ENCODE measurements at places on chromosomes 1 and 21.

DNA sequence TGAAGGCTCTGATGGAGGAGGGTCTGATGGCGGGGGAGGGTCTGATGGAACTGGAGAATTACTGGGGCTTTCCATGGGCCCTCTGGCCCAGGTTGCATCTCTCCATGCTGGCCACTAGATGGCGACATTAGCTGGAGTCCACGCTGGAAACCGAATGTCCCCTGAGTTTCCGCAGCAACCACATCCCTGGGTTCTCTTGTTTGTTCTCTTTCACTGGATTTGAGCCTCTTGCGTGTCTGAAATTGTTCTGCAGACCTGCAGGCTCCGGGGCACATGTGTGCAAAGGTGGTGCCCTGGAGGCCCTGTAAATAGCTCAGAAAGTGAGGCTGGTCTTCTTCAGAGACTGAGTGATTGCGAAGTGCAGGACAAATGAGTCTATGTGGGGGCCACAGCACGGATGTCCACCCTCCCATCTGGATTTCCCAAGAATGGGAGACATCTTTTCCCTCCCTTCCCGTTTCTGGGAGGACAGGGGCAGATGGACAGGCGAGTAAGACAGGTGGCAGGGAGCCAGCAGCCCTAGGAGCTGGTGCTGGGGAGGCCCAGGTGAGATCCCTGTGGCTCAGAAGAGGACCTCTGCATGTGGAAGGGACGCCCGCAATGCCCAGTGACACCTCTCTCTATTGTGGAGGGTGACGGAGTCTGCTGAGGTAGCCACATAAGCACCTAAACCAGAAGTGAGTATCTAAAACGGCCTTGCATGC lies 73.2 kb upstream of the ABCG1 start:
- no peak for DNase-seq

DNA sequence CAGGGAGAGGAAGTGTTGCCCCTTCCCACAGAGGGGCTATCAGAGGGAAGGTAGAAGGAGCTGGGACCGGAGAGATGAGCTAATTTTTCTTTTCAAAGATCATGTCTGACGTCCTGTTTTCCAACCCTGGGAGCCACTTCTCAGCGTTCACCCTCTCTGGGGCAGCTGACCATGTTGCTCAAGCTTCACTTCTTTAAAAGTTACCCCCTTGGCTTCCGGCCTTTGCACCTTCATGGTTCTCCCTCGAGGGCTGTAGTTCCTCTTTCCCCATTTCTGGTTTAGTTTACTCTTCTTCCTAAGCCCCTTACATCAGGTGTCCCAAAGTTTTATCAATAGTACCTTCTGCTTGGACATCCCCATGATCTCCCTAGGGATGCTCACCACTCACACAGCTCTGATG lies 23.8 kb upstream of the CSF1 start:
- DNase-seq: no peak

GRCh38 chr1:1284221-1285101 lies 4.2 kb downstream of the SCNN1D start:
- no peak for DNase-seq

DNA sequence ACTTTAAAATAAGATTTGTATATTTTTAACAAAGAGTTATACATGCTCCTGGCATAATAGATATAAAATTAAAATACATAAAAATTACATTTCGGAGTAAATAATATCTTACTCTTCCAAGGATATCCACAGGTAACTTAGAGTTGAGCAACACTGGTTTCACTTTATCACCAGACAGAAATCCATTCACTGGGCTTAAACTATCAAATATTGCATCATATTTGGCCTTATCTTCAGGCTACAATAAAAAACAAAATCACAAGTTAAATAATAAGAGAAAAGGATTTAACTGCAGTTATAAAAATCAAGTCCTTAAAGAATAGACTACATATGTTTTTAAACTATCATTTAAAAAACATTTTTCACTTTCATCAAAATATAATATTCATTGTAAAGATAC lies 55.5 kb downstream of the EPS15 start:
- DNase-seq: no peak

DNA sequence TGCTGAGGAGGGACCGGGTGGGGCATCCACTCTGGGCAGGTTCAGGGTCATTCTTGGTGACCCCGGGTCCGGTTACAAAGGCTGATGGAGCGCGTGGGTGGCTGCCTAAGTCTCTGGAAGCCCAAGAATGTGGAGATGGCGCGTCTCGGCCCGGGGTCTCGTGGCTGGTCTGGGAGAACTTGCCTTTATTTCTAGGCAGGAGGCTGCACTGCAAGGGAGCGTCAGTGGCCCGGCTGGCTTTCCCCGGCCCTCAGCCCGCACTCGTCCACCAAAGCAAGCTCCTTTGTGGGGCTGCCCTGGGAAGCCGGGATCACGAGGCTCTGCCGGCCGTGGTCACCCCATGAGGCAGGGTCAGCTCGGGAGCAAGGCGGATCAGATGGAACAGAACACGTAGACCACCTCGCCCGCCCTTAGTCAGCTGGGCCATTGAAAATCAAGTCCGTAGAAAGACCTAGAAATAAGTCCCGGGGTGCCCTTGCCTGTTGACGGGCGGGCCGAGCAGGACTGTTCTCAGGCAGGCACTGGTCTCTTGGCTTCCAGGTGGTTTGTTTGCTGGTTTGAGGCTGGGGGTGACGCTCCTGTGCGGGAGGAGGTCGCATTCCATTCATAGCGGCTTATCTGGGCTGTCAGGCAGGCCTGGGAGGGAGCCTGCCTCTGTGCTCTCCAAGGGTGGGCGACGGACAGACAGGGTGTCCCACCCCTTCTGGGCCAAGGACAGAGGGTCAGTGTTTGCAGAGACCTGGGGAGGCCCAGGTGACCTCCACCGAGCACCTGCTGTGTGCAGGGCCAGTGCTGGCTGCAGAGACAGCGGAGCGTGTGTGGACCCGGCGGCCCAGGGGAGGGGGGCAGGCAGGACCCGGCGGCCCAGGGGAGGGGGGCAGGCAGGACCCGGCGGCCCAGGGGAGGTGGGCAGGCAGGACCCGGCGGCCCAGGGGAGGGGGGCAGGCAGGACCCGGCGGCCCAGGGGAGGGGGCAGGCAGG lies 25.8 kb downstream of the COL18A1 start:
- no peak for DNase-seq

DNA sequence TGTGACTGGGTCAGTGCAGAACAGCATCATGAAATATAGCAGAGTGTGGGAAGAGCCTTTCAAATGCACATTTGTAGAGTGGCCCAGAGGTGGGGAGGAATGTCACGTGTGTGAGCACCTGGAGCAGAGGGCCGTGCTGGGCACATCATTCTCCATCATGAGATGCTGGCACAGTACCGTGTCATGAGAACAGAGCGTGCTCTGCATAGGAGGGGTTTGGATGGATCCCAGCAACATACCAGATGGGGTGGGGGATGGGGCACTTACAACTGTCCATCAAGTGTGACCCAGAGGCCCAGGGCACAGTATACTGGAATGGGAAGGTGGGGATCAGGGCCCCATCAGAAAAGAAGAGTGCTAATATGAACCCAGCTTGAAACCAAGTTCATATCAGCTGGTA lies 182.0 kb downstream of the LMX1A start:
- DNase-seq: no peak

DNA sequence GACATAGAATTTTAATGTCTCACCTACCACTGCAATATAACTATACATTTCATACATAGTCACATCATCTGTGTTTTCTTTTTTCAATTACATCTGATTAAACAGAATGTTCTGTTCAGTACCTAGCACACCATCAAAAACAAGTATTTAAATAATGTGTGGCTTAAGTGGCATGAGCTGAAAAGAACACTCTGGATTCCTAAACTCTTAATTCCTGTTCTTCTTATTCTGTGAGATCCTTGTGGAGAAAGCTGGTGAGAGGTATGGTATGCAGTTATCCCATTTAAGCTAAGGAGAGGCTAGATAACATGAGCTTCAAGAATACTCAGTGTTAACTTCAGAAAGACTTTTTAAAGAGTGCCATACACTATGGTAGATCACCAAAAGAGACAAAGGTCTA lies 5.5 kb downstream of the TP53BP2 start:
- DNase-seq: no peak

DNA sequence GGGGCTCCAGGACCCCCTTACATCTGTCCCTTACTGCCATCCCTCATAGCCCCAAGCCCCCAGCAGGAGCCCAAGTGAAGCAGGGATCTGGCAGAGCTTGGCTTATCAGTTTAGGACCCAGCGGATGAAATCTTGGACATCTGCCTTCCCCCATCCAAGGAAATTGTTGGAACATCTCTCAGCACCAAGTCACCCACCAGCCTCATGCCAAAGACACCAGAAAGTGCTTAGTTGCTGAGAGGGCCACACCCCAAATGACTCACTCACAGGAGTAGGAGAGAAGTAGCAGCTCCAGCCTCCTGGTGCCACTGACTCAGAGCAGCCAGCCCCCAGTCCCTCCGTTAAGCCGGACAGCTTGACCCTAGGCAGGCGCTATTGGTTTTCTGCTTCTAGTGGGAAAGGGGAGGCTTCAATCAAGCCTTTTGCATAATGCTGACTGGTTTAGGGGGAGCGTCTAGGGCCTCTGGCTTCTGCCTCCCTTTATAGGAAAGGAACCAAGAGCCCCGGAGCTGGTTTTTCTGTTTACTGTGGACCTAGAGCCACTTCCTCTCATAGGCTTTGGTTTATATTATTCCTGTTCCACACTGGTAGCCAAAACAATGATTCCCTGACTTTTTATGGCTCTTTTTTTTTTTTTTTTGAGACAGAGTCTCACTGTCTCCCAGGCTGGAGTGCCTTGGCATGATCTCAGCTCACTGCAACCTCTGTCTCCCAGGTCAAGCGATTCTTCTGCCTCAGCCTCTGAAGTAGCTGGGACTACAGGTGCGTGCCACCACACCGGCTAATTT lies 114.2 kb upstream of the IPO9 start:
- peak; percentile 91 for DNase-seq
